ENCODE measurements at places on chromosomes 3 and 15.

GRCh38 chr3:66489581-66489980 lies 11.2 kb downstream of the LRIG1 start:
- DNase-seq: no peak

DNA sequence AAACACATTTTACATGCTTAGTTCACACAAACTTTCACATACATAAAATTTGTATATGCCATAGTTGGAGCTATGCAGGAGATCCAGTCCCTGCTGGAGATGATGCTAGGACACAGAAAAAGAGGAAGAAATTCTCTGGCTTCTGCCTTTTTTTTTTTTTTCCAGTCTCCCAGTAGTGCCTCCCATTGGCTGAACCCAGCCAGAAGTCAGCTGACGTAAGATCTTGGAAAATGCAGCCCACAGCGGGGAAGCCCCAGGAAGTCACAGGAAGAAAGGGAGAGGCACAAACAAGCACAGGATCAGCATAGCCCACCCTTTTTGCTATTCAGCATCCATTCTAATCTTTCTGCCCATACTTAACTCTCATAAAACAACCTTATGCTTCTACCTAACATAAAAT lies 38.5 kb downstream of the SCN11A start:
- no peak for DNase-seq

- DNase-seq: no peak
Observed at GRCh38 chr3:141650783-141651182, 87.3 kb upstream of the RNF7 start.

DNA sequence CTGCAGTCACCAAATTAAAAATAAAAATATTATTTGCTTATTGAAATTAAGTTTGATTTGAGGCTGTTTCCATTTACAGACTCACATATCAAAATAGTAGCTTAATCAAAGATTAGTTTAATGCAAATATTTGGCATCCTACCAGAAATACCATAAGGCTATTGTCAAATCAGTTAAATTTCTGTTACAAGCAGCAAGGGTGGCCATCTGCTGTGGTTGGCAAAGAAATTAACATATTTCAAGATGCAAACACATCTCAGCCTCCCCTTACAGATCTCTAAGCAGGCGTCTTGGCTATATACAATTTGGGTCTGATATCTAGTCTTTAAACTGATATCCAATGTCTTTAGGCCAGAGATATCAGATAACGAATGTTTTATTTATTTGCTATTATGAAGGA lies 83.2 kb upstream of the NEDD4 start:
- DNase-seq: no peak

- DNase-seq: no peak
Observed at GRCh38 chr3:15295506-15295905, 36.9 kb downstream of the SH3BP5 start.

GRCh38 chr3:169146866-169147237 lies 516.7 kb downstream of the MECOM start:
- no peak for DNase-seq

DNA sequence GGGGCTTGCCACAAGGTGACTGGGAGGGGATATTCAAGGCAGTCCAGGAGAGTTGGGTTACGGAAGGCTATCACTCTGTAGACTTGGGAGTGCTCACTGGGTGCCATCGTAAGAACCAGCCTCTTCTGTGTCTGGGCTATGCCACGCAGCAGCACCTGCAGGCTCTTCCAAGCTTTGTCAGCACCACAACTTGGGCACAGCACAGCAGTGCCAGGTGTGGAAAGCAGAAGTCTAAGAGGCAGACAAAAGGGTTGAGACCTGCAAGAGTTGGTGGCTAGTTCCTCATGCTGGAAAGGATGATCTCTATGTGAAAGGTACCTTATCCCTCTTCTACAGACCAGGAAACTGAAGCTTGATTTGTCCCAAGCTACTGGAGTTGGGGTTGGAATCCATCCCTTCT lies 15.8 kb downstream of the CX3CR1 start:
- DNase-seq: no peak

- DNase-seq: no peak
Observed at GRCh38 chr3:130838898-130839600, 54.8 kb upstream of the ATP2C1 start.

- DNase-seq: no peak
Observed at GRCh38 chr3:8968375-8968882, 5.2 kb upstream of the RAD18 start.

GRCh38 chr3:158431829-158432228 lies 139.2 kb upstream of the MLF1 start:
- no peak for DNase-seq

- no peak for DNase-seq
Observed at GRCh38 chr3:160583451-160583850, 18.1 kb upstream of the KPNA4 start.

GRCh38 chr3:119310071-119310470 lies 15.9 kb downstream of the ARHGAP31 start:
- no peak for DNase-seq

DNA sequence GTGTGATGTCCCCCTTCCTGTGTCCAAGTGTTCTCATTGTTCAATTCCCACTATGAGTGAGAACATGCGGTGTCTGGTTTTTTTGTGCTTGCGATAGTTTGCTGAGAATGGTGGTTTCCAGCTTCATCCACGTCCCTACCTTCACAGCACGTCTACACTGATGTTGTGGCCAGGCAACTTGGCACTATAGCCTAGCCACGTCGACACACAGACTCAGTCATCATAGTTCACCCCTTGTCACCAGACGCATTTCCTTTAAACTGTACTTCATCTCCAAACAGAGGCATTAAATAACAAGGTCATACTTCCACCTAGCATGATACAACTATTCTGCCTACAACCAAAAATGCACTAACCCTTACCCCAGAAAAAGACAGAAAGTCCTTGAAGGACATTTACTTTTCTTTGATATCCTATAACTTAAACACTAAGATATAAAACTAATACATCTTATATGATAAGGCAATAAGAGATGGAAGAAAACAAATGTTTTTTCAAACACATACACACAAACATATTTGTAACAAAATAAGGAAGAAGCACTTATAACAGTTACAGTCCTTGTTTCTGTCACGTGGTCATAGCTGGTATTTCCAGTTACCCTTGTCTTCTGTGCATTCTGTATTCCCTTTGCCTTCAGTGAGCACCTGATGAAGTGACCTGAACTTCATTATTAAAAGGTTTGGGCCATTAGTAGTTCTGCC lies 121.4 kb downstream of the KLF13 start:
- no peak for DNase-seq

DNA sequence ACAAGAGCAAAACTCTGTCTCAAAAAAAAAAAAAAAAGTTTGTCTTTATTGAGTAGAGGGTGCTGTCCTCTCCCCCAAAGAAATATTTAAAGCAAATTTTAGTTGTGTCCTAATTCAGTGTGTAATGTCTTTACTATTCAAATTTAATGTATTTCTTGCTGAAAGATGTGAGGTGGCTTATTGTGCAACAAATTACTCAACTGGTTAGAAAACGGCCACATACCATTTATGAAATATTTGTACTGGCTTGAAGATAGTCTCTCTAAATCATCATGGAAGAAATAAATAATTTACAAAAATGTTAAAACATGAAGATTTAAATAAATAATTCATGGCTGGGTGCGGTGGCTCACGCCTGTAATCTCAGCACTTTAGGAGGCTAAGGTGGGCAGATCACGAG lies 63.0 kb downstream of the SLTM start:
- no peak for DNase-seq

DNA sequence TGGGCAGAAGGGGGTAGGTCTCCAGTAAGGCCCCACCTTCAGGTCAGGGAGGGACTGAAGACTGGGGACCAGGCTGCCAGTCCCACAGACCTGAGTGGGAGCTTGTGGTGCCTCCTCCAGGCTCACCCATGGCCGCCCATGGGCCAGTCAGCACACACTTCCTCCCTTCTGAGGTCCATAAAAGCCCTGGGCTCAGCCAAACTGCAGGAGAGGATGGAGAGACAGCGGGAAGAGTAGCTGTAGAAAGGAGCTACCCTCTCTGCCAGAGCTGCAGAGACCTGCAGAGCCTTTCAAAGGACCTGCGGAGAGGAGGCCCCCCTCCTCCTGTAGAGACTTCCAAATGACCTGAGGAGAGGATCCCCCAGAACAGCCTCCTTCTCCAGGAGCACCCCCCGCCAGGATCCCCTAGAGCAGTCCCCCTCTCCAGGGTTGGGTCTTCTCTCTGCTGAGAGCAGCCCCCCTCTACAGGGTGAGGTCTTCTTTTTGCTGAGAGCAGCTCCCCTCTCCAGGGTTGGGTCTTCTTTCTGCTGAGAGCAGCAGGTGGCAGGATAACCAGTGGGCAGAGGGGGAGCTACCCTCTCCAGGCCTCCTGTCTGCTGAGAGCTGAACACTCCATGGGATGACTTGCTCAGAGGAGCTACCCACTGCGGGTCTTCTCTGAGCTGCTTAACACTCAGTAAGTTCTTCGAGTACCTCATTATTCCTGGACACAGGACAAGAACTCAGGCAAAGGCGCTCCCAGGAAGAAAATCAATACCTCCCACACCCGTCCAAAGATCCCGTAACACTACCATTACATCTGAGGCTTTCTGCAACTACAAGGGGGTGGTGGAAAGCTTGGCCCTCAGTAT lies 5.0 kb upstream of the SKIC8 start:
- DNase-seq: no peak

- no peak for DNase-seq
Observed at GRCh38 chr3:174620855-174621472, 238.2 kb upstream of the NAALADL2 start.

GRCh38 chr15:101398247-101398646 lies 91.3 kb downstream of the PCSK6 start:
- no peak for DNase-seq

DNA sequence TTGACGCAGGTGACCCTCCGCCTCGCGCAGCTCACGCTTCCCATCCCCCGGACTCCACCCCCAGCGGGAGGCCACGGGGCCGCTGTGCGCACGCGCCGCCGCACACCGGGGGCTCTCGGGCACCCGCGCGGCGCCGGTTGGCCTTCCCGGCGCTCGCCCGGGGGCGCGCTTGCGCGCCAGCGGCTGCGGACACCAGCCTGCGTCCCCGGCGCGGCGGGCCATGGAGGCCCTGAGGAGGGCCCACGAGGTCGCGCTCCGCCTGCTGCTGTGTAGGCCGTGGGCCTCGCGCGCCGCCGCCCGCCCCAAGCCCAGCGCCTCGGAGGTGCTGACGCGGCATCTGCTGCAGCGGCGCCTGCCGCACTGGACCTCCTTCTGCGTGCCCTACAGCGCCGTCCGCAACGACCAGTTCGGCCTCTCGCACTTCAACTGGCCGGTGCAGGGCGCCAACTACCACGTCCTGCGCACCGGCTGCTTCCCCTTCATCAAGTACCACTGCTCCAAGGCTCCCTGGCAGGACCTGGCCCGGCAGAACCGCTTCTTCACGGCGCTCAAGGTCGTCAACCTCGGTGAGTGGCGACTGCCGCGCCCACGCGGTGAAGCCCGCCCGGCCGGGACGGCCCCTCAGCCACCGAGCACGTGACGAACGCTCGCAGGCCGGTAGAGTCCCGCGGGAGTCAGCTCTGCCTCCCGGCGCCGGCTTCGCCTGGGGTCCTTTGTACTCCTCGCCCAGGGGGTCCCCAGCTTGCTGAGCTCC lies at the start of gene C15orf61:
C15orf61 (plus strand) TSS at position 103 of the 754 bp plus-strand sequence; CDS start at position 221, 118 bp downstream.
- peak; percentile 77 for DNase-seq

- no peak for DNase-seq
Observed at GRCh38 chr3:69986419-69986818, 13.1 kb upstream of the SAMMSON start.

DNA sequence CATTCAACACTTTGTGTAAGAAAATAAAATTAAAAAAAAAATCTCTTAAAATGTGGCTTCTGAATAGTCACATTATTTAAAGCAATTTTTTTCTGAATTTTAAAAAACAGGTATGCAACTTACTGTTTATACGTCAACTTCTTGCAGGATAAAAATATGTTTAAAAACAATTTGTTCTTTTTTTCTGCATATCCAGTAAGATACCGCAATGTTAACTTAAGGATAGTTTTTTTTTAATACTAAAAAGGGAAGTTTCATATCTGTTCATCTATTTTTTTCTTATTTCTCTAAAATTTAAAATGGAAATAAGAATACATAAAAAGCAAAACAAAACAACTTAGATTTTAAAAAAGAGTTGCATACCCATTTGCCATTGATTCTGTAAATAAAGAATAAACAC lies 27.4 kb downstream of the GOLIM4 start:
- DNase-seq: no peak

DNA sequence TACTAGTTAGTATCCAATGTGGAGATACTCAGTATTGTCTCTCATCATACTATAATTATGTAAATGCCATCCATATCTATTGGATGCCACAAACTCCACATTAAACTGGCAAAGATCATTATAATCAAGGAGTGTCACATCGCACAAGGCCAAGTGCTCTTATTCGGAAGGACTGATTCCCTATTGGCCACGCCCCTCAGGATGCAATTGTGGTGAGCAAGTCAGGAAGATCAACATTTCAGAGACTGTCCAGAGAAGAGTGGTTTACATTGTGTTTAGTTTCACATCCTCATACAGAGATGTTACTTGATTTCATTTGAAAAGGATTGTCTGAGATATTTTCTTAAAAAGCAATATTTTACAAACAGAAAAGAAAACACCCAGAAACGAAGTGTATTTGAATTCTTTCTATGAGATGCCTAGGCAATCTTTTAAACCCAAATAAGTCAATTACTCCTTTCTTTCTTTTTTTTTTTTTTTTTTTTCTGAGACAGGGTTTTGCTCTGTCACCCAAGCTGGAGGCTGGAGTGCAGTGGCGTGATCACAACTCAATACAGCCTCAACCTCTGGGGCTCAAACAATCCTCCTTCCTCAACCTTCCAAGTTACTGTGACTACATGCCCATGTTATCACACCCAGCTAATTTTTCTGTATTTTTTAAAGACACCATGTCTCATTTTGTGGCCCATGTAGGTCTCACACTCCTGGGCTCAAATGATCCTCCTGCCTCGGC lies 369.1 kb downstream of the RBMS3 start:
- DNase-seq: no peak

- DNase-seq: no peak
Observed at GRCh38 chr3:4979428-4980228, at the start of gene BHLHE40. BHLHE40 (plus strand) TSS chr3:4979437; CDS start chr3:4979719, 282 bp downstream.

GRCh38 chr3:171836855-171837254 lies 6.3 kb upstream of the TMEM212 start:
- DNase-seq: no peak

GRCh38 chr3:65093641-65094040 lies 405.8 kb upstream of the ADAMTS9 start:
- DNase-seq: no peak

- DNase-seq: no peak
Observed at GRCh38 chr3:177281292-177282118, 84.2 kb upstream of the TBL1XR1 start.

- no peak for DNase-seq
Observed at GRCh38 chr15:67167091-67167490, 87.4 kb downstream of the AAGAB start.

- DNase-seq: no peak
Observed at GRCh38 chr15:56244811-56245576, 1.3 kb upstream of the RFX7 start.

DNA sequence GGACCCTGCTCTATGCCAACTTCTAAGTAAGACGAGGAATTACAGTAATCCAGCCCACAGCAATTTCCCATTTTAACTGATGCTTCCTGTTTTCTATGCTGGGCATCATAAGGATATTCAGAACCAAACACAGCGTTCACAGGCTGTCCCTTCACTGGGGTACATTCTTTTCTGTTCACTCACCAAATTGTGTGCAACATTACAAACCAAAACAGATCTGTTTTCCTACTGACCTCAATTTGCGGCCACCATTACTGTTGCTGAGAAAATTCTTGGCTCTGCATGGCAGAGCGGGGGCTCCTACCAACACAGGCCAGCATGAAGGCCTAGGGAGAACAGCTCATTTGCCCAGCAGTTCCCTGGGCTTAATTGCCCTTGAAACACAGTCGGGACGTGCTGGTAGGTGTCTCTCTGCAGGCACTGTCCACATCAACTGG lies 76.5 kb downstream of the MYO1E start:
- no peak for DNase-seq

Data from stimulated activated CD8-positive, alpha-beta memory T cell treated with anti-CD3 and anti-CD28 coated beads, Interleukin-4, amount 100 ng/mL, for 24 hours (primary cell).